ENCODE measurements at places on chromosomes 3 and 15.

GRCh38 chr3:137764563-137765309, 621 bp downstream of the SOX14 start:
- no peak for DNase-seq

DNA sequence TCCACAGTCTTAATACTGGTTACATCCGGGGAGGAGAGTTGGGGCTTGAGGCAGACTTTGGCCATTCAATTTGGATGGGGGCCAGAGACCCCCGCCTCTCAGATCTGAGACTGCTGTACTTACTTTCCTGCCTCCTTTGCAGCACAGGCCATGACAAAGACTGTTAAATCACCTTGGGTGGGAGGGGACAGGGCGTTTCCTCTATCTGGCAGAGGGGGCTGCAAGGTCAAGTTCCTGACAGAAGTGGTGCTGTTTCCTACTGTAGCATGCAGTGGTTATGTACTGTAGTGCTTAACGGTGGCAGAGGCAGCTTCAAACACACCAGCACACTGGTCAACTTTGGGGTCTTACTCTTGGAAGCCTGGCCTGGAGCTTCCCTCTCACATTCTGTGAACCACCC, 261.2 kb upstream of the LRRFIP2 start:
- no peak for DNase-seq

- peak; percentile 62 for DNase-seq
Measured at GRCh38 chr3:119562307-119562961, 3.0 kb upstream of the CD80 start.

- no peak for DNase-seq
Measured at GRCh38 chr3:193970773-193971206, 165.2 kb upstream of the HES1 start.

GRCh38 chr3:128082546-128082945, 30.3 kb downstream of the SEC61A1 start:
- no peak for DNase-seq

- DNase-seq, result peak; percentile 8
Measured at GRCh38 chr3:128011140-128011539, 41.1 kb upstream of the SEC61A1 start.

GRCh38 chr3:2784627-2785026, 325.5 kb downstream of the IL5RA start:
- no peak for DNase-seq

DNA sequence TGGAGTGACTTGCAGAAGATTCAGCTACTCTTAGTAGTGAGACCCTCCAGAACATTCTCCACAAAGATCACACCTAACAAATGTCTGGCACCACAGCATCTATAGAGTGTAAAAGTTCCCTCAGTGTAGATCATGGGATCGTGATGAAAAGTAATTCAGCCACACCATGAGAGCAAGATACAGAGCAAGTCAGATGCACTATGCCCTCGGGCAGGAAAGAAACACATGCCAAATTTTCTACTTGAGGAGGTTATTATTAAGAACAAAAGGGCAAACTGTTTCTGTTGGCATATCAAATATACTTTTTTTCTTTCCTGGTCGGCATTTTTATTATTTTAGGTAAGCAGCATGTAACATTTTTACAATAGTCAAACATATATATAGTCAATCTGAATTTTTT, 44.8 kb upstream of the SNTN start:
- no peak for DNase-seq

Measured in activated naive CD4-positive, alpha-beta T cell treated with Interleukin-2 at 50 U/mL for 16 hours (primary cell).